Aorta (tissue), 5 donors: ENCODE measurements at places on chromosomes 4 and X.

DNA sequence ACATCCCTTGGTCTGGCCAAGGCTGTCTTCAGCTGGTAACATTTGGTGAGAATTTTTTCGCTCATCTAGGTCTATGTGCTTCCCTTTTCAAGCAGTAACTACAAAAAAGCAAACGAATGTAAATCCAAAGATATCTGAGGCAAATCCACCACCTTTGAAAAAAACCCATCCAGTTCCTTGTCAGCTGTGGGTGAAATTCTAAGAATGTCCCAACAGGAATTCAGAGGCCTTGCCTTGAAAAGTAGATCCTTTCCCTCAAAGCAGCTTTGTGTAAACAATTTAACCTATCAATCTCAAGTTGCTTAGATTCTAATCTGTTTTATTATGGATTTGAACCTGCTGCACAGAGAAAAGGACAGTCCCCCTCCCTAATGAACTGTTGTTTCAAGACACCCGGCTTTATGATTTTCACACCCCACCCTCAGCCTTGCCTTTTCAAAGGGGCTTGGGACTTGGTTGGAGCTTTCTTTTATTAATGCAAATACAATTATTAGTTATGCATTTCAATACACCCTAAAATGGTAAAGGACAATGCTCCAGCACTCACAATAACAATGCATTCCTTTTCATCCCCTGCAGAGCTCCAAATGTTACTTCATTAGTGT, 166.6 kb downstream of the LDB2 start:
- no peaks in the 10 kb centered on the region for H3K4me1 ChIP-seq

DNA sequence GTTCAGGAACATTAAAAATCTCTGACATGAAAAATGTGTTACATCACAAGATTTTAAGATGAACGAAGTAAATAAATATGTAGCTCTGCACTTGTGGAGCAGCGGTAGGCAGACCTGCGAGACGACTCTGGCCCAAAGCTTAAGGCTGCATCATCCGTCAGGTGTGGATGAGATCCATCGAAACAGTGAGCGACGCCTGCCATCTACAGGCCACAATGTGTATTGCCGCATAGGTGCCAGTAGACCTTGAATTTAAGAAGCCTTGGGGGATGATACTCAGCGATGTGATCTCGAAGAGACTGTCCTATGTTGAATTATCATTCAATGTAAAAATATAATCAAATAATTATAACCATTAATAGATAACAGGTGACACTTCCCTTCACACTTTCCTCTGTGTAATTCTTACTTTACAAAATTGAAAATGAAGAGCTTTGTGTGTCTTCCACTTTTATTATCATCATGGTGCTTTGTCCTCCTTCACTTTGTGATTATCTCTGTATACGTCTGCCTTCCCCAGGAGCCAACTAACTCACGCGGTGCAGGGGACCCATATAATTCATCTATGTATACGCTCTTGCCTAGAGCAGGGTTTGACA, 851.0 kb downstream of the RAB28 start:
- H3K36me3 ChIP-seq = no peaks in the 10 kb centered on the region
- no peak overlapping the region for H3K27ac ChIP-seq
- H3K27me3 ChIP-seq = peaks cover 1% of the 10 kb centered on the region
- no peak overlapping the region for H3K4me3 ChIP-seq

GRCh38 chrX:5971300-5971699, 257.4 kb downstream of the NLGN4X start:
- no peaks in the 10 kb centered on the region for H3K4me1 ChIP-seq
- H3K27me3 ChIP-seq = no peaks in the 10 kb centered on the region
- no peak for DNase-seq

DNA sequence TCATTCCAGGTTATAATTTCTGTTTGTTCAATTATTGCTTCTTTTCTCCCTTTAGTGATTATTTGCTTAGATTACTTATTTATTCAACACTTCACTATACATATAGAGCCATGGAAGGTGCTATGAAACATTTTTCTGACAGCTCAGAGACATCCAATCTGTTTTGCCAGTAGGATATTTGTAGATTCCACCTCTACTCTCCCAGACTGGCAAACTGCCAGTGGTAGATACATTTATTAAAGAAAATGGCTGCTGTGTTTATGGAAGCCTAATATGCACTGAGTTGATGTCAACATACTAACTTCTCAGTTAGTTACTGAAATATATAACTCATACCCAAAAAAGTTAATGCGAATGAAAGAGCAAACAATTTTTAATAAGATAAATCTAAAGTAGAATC, 348.6 kb downstream of the TRAM1L1 start:
- no peak overlapping the region for H3K27ac ChIP-seq
- H3K4me1 ChIP-seq = no peaks in the 10 kb centered on the region

DNA sequence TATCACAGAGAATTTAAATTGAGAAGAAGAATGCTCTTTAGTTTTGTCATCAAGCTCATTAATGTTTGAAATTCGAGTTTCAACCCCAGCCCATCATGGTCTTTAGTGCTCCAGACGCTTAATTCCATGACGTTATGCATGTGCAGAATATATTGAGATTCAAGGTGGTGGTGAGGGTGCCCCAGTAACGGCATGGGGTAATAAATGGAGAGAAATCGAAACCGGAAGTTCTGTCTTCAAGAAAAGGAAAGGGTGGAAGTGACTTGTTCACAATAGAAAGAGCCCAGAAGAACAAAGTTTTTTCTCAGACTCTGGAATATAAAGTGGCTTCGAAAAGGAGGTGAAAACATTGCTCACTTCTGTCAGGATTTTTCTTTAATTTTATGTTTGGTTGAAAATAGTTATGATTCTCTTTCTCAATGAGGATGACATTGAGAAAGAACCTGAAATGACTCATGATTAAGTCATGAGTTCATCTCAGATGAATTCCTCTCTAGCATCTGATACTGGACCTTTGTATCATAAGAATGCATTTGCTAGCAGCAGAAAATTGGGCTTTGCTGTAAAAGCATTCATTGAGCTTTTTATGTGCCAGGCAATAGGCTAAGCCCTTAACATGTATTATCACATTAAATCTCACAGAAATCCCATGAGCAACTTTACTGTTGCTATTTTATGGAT, 779 bp upstream of the DDX60L start:
- DNase-seq = no peak
- H3K36me3 ChIP-seq = no peaks in the 10 kb centered on the region
- H3K27me3 ChIP-seq = no peaks in the 10 kb centered on the region
- H3K4me1 ChIP-seq = peaks cover 2% of the 10 kb centered on the region

GRCh38 chrX:1422135-1422465, 30.2 kb upstream of the SLC25A6 start:
- H3K4me3 ChIP-seq = no peak overlapping the region
- H3K27me3 ChIP-seq = no peaks in the 10 kb centered on the region
- peaks cover 4% of the 10 kb centered on the region for H3K36me3 ChIP-seq
- no peak overlapping the region for H3K27ac ChIP-seq
